ENCODE measurements at places on chromosomes 16 and 17.

DNA sequence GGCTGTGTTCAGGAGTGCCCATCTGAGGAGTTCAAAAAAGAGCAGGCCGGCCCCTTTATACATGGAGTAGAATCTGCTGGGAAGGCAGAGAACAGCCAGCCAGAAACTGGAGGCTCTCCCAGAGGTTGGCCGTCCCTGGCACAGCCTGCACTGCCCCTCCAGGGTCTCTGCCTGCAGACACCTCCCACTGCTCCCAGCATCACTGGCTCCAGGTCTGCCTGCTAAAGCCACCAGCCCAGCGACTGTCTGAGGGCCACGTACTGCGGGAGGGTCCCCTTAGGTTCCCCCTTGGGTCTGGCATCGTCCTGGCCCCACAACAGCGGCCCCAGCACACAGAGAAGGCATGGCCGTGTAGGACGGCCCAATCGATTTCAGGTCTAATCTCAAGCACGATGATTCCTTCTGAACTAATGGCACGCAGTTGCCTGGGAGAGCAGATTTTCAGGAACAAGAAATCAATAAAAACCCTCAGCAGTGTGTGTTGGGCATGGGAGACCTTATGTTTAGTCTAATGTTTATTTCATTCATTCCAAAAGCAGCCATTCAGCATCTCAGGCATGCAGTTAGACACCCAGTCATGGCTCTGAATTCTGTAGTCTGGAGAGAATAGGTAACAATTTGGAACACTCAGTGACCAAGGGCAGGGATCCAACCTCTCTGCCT is 95.6 kb downstream of the PGS1 start:
- DNase-seq = no peak

- no peak for DNase-seq
Measured at GRCh38 chr16:68826652-68827051, 16.7 kb upstream of the TANGO6 start.

GRCh38 chr17:35529866-35530265 is 7.6 kb downstream of the SLFN12L start:
- DNase-seq = no peak

GRCh38 chr17:20797292-20797691 is 217.8 kb downstream of the CDRT15L2 start:
- DNase-seq = no peak

DNA sequence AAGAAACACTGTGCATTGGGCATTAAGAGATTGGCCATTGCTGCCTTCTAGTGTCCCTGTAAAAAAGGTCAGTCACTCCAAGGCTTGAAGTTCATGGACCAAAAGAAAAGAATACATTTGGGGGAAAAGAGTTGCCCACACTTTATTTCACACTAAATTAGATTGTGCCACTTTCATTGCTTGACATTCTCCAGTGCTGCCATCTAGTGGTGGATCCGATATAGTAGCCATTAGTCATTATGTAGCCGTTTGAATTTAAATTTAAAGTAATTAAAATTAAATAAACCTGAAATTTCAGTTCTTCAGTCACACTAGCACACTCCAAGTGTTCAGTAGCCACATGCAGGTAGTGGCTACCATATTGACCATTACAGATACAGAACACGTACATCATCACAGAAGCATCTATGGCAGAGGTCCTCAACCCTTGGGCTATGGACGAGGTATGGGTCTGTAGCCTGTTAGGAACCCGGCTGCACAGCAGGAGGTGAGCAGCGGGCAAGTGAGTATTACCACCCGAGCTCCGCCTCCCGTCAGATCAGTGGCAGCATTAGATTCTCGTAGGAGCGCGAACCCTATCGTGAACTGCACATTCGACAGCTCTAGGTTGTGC is 21.9 kb upstream of the CDH5 start:
- DNase-seq = no peak

GRCh38 chr17:40063187-40063771 is 514 bp downstream of the THRA start:
- DNase-seq = no peak

DNA sequence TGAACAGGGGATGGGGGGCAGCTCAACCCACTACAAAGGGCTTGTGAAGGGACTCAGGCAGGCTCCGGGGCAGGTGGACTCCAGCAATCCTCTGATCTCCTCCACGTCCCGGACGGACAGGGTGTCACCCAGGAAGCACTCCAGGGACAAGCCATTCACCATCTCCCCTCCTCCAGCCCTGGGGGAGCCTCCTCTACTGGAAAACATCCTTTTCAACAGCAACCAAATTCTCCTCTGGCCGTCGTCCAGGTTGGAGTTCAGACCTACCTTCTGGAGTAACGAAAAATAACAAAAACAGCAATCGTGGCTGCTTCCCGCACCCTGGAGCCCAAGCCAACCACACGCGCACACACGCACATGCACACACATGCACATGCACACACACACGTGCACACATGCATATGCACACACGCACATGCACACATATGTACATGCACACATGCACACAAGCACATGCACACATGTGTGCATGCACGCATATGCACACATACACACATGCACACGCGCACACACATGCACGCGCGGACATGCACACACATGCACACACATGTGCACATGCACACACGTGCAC is 8.9 kb upstream of the RBFOX3 start:
- DNase-seq = no peak

GRCh38 chr16:70689970-70690891 is 4.4 kb upstream of the MTSS2 start:
- DNase-seq = no peak

DNA sequence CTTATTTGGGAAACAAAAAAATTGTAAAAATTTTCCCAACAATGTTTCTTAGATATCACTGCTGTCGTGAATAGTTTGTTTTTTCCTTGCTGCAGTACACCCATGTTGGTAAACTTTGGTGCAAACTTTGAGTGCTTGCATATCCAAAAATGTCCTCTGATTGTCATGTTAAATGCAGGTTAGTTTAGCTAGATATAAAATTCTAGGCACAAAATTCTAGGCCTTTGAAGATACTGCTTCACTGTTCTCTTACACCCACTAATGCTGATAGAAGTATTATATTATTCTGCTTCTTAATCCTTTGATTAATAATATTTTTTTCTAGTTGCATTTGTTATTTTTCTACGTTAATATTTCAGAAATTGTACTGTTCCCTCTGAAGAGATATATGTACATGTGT is 16.1 kb downstream of the TOM1L1 start:
- DNase-seq = no peak

DNA sequence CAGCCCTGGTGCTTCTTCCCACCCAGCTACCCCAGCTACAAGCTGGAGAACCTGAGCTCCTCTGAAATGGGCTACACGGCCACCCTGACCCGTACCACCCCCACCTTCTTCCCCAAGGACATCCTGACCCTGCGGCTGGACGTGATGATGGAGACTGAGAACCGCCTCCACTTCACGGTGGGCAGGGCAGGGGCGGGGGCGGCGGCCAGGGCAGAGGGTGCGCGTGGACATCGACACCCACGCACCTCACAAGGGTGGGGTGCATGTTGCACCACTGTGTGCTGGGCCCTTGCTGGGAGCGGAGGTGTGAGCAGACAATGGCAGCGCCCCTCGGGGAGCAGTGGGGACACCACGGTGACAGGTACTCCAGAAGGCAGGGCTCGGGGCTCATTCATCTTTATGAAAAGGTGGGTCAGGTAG is 3.6 kb downstream of the GAA start:
- DNase-seq = no peak

- no peak for DNase-seq
Measured at GRCh38 chr16:3819175-3819527, 61.4 kb downstream of the CREBBP start.

GRCh38 chr16:88871730-88872416 is 5.4 kb upstream of the PABPN1L start:
- DNase-seq = no peak

GRCh38 chr17:28272166-28272565 is 46.8 kb upstream of the TMEM97 start:
- DNase-seq = no peak

- peak; percentile 12 for DNase-seq
Measured at GRCh38 chr16:85998171-85998867, 99.4 kb downstream of the IRF8 start.

GRCh38 chr16:88667461-88667860 is 4.6 kb upstream of the MVD start:
- DNase-seq = no peak

- DNase-seq = no peak
Measured at GRCh38 chr16:50499254-50499653, 48.9 kb upstream of the NKD1 start.

DNA sequence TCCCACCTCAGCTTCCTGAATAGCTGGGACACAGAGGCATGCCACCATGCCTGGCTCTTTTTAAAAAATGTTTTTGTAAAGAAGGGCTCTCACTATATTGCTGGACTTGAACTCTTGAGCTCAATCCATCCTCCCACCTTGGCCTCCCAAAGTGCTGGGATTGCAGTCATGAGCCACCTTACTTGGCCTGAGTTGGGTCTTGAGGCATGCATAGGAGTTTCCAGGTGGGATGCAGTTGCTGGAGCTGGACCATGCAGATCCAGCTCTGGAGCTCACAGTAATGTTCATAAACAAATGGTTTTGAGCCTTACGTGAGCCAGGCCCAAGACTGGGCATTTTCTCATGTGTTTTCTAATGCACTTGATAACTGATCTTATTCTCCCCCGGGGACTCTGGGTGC is 22.9 kb downstream of the RBFOX3 start:
- DNase-seq = no peak
